Activated T-helper 9 cell treated with anti-CD3 and anti-CD28 coated beads, Interleukin-2, amount 50 U/mL, for 16 hours (primary cell): ENCODE measurements at places on chromosomes 7 and 10.
A peak's percentile ranks its signal among the peaks of the same experiment; 100 is the strongest.

DNA sequence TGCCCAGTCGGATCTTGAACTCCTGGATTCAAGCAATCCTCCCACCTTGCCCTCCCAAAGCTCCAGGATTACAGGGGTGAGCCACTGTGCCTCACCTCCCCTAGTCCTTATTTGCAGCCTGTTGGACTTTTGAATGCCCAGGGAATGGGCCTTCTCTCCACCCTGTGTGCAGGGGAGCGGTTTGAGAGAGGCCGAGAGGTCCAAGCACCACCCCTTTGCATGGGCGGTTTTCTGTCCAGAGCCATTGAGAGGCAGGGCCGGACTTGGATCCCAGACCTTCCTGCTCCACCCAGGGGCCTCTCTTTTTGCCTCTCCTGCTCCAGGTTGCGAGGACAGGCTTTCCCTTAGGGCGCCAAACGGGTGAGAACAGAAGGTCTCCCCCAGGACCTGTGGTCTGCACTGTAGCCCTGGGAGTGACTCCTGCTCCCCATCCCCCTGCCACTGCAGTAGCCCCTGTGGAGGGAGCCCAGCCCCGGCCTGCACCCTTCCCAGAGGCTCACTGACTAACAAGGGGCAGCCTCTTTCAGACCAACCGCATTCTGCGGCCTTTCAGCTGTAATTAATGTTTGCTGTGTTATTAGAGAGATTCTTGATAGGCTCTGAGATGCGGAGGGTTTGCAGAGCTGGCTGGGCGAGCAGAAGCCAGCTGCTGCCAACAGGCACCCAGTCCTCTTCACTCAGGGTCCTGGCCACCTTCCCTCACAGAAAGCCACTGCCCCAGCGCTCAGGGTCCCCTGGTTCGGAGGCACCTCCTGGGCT is 57.9 kb downstream of the ELFN1 start:
- no peak for DNase-seq

DNA sequence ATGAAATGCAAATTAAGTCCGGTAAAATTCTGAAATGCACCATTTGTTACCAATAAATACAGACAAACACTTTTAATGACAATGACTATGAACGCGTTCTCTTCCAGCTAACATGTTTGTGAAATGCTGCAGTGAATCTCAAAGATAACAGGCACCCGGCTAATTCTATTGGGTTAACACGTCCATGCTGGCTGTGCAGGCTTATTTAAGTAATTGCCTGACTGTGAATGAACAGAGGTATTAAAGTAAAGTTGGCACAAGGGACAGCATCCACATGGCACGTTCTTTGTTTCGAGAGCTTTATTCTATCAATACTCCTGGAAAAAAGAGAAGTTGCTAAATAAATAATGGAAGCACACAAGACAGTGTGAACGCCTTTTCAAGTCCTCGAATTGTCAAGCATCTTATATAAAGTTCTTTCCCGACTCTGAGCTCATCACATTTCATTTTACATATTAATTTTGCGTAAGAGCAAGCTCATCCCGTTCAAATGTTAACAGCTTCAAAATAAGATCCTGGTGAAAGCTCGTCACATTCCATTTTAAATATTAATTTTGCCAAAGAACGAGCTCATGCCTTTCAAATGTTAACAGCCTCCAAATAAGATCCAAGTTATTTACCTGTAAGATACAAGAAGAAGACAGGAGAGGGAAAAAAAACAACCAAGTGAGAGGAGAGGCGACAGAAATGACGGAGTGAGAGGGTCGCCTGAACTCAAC is 111.3 kb upstream of the RHEB start:
- no peak for DNase-seq

DNA sequence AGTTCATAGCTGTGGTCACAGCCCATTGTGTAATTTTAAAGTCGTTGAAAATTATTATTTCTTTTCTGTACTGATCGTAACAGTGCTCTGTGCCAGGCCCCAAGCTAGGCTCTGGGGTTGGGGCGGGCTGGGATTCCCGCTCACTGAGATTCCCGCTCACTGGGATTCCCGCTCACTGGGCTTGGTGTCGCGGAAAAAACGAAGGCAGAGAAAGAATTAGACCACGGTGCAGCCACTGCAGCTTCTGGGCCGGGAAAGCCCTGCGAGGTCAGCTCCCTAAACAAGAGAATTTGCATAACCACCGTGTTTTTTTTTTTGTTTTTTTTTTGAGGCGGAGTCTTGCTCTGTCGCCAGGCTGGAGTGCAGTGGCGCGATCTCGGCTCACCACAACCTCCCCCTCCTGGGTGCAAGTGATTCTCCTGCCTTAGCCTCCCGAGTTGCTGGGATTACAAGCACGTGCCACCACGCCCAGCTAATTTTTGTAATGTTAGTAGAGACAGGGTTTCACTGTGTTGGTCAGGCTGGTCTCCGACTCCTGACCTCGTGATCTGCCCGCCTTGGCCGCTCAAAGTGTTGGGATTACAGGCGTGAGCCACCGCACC is 31.2 kb downstream of the FOXK1 start:
- DNase-seq, result no peak

DNA sequence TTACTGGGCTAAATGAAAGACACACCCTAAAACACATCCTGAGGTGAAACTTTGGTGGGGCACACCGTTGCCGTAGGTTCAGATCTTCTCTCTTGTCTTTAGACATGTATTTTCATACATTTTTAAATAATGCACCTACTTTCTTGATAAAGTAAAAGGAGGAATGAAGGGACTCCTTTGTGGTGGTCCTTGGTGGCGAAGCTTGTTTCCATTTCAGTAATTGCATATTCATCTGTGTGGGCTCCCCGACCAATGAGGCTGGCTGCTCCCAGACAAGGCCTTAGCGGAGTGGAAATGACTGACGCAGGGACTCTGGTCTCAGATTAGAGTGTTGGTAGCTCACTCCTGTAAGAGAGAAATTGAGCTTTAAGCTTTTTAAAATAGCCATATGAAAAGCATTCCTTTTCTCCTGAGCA is 815 bp downstream of the CCSER2 start:
- DNase-seq, result peak; percentile 50

DNA sequence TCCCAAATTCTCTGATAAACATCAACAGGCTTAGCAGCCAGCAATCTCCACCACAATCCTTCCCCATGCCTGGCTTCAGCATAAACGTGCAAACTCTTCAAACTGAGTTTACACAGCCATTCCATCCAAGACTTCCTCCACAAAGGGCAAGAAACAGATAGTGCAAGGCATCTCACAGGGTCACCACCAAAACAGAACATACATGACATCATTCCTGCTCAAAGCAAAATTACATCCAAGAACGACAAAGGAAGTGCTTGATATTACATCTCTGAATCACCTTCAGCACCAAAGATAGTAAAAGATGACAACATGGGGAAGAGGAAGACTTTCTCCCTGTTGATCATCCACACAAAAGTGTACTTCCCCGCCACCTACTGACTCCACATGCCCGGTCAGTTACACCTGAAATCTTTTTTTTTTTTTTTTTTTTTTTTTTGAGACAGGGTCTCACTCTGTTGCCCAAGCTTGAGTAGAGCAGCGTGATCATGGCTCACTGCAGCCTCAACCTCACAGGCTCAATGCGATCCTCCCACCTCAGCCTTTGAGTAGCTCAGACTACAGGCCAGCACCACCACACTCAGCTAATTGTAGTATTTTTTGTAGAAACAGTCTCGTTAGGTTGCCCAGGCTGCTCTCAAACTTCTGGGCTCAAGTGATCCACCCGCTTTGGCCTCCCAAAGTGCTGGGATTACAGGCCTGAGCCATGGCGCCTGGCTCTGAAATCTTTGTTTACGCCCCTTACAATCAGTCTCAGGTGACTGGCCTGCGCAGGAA is 127.5 kb downstream of the PARD3 start:
- no peak for DNase-seq

- DNase-seq, result no peak
These were observed 111.0 kb upstream of the JAZF1 start for GRCh38 chr7:28291559-28291958.

- DNase-seq, result no peak
These were observed 142.6 kb upstream of the RNF32 start for GRCh38 chr7:156497776-156498509.

DNA sequence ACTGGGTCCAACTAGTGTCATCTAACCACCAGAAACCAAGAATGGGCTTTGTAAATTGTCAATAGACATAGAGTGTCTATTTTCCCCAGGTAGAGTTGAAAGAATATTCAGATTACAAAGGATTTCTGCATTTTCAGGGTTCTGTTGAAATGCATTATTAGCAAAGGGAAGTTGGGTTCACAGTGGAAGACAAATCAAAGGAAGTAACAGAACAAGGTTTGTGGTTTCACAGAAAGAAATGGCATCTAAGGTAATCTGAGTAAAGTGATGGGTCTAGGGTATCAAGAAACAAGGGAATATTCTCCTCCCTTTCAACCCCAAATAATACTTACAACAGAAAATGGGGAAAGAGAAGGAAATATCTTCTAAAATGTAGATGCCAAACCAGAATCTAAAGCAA is 25.8 kb downstream of the CEP41 start:
- no peak for DNase-seq

GRCh38 chr10:11164803-11165590 is 147.3 kb downstream of the CELF2 start:
- DNase-seq, result peak; percentile 52

- no peak for DNase-seq
These were observed 75.2 kb downstream of the TNS3 start for GRCh38 chr7:47506382-47507339.

- DNase-seq, result no peak
These were observed 4.9 kb downstream of the LRRC17 start for GRCh38 chr7:102917436-102918353.

- no peak for DNase-seq
These were observed 27.0 kb downstream of the GHRHR start for GRCh38 chr7:30990673-30991170.

DNA sequence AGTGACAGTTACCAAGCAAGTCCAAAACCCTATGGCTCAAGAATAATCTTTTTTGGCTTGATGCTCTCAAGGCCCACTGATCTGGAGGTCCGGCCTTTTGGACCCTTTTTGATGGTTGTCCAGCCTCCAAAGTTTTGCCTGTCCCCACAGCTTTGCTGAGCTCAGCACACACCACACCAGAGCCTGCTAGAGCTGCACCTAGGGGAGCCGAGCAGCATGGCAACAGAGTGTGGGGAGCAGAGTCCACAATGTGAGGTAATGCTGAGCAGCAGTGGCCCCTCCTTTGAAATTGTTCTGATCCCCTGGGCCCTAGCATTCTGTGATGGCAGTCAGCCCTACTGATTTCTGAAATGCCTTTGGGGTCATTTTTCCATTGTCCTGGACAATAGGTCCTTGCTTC is 9.3 kb downstream of the GIMAP7 start:
- DNase-seq, result no peak
